ENCODE measurements at places on chromosomes 6 and 20.

- no peak for DNase-seq
These were observed 98.9 kb downstream of the PSMG4 start for GRCh38 chr6:3357678-3358077.

GRCh38 chr20:9831032-9831431, 7.8 kb downstream of the PAK5 start:
- no peak for DNase-seq

DNA sequence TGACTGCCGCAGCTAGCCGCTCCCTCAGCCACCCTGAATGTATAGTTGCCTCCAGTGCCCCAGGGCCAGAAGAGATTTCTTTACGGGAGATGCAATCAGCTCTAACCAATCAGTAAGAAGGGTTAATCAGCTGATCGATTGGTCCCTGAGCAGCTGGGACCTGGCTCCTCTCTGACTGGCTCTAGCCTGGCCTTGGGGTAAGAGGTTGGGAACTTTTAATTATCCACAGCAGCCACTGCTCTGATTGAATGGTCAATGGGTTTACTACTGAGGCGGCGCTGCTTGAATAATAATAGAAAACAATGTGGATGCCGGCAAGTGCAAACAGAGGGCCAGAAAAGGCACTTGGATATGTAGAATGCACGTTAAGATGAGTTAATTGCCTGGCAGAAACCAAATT, 99.8 kb downstream of the TFAP2A start:
- no peak for DNase-seq

- DNase-seq: no peak
These were observed 65.2 kb upstream of the PDE10A start for GRCh38 chr6:165728216-165728615.

DNA sequence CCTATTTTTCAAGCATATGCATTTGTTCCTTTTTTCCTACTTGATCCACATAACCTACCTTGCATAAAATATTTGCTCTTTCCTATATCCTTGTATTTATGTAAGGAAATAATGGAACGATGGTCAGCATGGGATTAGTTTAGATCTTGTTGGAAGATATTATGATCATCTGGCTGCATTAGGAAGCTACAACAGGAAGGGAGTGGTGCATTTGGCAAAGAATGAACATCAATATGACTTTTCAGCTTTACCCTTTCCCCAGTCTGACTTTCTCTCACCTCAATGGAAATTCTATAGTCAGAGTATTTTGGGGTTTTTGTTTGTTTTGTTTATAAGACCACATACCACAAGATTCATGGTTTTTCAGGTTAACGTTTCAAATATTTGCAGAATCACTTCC, 66.0 kb downstream of the HS3ST5 start:
- DNase-seq: no peak

DNA sequence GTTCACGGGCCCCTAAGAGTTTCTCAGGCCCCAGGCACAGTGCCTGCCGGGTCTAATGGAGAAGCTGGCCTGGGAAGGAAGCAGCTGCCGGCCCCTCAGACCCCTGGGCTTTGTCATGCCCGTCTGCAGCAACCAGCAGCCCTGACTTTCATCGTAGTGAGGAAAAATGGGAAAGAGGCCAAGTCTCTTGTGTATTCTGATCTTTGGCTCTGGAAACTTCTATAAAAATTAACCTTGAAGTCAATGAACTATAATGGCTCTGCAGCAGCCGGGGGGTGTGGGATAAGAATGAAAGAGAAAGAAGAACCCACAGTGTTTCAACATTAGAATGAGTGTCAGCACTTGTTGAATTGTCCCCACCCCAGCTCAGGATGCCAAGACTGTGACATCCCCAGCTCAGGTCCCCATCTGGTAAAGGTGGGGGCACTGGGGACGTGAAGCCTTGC, 12.9 kb downstream of the TGM2 start:
- DNase-seq: no peak

DNA sequence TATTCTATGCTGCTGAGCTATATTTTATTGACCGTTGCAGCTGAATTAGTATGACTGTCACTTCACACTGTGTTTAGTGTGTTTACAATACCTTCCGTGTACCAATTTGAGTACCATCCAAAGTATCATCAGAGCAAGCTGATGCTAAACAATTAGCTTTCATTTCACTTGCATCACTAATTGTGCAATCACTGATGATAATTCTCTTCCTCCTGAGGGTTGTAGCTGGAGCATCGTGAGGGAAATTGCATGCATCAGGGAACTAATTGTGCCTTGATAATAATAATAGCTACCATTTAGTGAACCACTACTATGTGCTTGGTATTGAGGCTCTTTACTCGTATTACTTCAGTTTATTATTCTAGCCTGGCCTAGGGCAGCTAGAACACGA, 384.8 kb upstream of the SOX4 start:
- no peak for DNase-seq

DNA sequence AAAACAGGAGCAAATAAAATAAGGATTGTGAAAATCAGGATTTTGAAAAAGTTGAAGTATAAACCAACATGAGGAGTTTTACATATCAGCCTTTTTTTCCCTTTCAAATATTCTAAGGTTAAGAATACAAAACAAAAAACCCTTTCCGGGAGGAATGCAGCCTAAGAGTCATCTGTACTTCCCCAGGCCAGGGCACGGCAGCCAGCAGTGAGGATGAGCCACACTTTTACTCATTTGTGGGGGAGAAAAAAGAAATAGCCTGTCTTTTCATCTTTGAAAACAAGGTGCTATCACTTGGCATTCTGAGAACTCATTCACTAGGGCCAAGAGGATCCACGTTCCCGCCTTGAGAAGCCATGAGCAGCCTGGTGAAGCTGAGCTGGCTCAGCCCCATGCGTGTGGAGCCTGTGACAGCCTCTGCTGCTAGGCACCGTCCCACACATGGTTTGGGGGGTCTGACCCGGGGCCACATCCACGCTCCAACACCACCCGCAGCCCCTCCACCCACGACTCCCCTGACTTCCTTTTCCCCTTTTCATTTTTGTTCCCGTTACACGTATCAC, 11.2 kb downstream of the SLC22A1 start:
- DNase-seq: no peak

DNA sequence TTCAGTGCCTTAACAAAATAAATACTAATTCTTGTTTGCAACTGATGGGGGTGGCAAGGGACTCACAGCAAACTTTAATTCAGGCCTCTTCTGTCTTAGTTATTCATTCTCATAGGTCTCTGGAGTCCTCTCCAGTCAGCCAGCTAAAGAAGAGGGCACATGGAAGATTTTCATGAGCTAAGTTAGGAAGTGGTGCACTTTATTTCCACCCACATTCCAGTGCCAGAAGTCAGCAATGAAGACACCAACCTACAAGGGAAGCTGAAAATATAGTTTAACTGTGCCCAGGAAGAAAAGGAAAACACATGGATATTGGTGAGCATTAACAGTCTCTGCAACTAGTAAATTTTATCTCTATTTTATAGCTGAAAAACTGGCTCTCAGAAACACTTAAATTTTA, 16.7 kb upstream of the IRAK1BP1 start:
- no peak for DNase-seq

GRCh38 chr6:24658573-24659560, 7.8 kb downstream of the TDP2 start:
- no peak for DNase-seq

- no peak for DNase-seq
These were observed 57.1 kb upstream of the BTN3A2 start for GRCh38 chr6:26307850-26308249.

- DNase-seq: peak; percentile 83
These were observed 1.5 kb upstream of the TENT5A start for GRCh38 chr6:81753711-81754577.

- DNase-seq: no peak
These were observed 284.2 kb downstream of the LRFN2 start for GRCh38 chr6:40302856-40303454.

- DNase-seq: no peak
These were observed 87.4 kb downstream of the GJA1 start for GRCh38 chr6:121522771-121523386.

- no peak for DNase-seq
These were observed 61.0 kb upstream of the MAFB start for GRCh38 chr20:40749985-40750506.

DNA sequence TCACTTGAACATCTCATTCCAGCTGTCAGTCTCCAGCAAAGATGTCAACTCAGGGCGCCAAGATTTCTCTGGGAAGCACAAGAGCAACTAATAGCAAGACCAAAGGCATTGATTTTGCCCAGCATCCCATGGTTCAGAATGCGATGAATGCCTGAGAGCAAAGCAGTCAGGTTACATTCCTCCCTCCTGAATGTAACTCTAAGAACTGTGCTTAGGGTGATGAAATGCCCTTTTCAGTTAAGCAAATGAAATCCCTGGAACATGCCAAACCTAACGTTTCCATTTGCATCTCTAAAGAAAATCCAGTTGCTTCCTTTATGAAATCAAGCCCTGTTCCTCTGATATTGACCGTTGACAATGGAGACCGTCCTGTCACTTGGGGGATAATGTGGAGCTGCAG, 224.0 kb upstream of the PLN start:
- no peak for DNase-seq

GRCh38 chr20:10733122-10733521, 59.3 kb upstream of the JAG1 start:
- DNase-seq: no peak

- no peak for DNase-seq
These were observed 26.0 kb downstream of the MDN1 start for GRCh38 chr6:89793586-89793985.

DNA sequence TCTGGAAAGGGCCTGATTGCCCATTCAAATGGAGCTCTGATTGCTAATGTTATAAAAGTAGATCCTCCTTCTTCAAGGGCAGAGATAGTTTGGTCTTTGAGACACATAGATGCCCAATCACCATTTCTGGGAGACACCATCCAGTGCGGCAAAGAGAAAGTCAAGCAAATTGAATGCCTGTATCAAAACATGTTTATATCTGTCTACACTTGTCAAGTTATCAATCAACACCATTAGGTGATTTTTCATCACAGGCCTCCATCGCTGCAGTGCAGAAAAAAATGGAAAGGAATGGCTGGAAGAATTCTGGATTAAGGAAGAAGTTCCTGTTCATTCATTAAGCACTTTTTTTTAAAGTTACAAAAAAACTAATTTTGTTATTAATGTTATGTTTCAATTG, 54.8 kb upstream of the ZFP64 start:
- no peak for DNase-seq

DNA sequence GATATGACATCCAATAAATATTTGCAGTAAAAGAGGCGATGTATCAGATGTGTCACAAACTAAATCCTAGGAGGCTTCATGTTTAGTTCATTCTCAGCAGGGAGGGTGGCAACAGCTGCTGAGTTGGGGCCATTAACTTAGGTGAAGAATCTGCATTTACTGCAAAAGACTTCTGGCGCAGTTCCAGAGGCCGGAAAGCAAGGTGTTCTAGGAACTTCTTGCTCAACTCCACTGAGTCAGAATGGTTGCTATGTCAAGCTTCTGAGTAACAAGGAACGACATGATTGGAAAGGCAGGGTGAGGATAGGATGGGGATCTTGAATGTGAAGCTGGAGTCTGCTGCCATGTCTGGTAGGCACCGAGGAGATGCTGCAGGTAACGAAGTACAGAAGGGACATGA, 11.7 kb downstream of the ADNP start:
- DNase-seq: no peak

GRCh38 chr20:48906221-48906877, 15.2 kb upstream of the ARFGEF2 start:
- DNase-seq: no peak

- no peak for DNase-seq
These were observed 93.7 kb downstream of the MTHFD1L start for GRCh38 chr6:150959166-150959565.

DNA sequence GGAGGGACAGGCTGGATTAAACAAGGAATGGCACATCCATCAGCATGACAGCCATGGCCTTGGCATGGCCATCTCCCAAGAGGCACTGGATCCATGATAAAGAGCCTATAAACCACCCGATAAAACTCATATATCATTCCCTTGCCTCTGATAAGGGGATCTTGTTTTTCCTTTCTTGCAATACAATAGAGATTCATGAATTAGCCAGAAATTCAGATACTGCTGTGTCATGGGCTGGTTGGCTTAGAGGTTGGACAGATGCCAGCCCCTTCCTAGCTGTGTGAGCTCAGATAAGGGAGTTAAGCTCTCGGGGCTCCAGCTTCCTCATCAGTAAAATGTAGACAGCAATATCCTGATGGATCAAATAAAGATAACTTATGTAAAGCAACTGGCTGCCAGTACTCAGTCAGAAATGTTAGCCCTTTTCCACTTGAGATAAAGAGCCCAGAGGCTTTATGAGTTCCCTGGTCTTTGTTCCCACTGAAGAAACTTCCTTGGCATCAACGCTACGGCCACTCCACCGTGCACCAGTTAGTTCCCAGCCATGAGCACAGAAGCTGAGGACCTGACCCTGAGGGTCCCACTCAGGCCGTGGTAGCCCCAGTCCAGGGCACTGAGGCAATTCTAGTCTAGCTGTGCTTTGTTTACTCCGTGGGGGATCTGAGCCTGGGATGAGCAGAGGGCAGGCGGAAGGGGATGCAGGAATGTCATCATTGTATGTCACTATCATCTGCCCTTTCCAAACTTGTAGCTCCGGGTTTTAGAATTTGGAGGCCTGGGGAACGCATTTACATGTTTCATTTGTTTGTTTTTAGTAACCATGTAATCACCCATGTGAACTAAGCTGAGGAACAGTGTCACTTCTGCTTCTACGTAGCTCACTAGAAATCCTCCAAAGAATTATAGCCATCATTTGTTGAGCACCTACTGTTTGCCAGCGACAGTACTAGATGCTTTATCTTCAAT, 67.2 kb upstream of the TBC1D7 start:
- DNase-seq: no peak

DNA sequence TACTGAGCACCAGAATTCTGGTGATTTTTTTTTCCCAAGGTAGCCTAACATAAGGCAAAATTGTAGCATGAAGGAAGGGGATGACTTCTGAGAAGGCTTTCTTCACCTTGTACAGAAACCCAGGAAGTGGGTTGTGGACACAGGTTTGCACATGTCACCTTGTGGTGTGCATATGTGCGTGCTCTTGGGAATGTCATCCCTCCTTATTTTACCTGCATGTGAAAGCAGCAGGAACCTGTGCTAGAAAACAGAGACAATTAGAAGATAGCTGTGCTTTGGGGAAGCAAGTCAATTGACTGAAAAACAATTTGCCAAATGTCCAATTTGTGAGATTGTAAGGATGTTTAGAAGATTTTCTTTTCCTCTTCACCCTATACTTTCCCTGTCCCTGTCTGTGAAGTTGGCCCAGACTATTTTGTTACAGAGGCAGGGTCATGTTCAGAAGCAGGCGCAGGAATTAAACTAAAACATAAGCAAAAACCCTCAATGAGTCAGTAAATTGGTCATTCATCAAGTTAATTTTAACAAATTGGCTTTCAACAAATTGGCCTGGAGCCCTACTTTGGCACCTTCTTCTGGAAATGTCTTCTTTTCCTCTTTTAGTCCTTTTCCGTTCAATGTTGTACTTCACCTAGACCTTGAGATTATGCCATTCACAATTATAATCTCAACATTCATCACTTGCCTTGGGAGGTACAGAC, 261.2 kb downstream of the ADGB start:
- DNase-seq: no peak

DNA sequence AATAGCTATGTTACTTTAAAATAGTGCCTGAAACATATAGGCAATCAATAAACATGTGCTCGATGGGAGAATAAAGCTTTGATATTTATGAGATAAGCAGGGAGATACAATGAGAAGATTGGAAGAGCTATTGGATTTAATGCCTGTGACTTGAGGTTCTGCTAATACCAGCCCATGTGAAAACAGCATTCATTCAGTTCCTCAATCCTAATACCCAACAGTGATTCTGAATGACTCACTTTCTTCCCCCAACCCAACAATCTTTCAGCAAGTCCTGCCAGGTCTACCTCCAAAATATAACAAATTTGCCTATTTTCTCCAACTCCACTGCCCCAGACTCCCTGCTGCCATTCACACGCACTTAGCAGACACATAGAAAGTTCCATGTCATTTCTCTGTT, 26.6 kb upstream of the KLHL31 start:
- DNase-seq: no peak

All from activated CD4-positive, alpha-beta memory T cell treated with anti-CD3 and anti-CD28 coated beads, Interleukin-2, amount 10 ng/mL, durations not matched to agents 7 days and 5 days (primary cell).